ENCODE measurements at places on chromosomes 2 and 18.

DNA sequence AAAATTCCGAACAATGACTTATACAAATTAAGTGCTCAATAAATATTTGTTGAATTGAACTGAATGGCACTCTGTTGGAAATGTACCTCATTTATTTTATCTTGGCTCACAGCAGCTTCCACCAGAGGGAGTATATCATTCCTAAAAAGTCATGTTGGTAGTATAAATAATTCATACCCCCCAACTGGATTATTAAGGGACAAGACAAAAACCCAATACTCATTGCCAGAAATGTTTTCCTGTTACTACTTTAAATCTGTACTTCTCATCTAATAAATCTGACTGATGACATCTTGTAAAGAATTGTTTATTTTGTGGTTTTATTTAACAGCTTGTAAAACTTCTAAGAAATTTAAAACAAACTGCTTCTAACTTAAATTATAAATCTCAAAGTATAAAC is 163.9 kb downstream of the CDH2 start:
- DNase-seq, result no peak

DNA sequence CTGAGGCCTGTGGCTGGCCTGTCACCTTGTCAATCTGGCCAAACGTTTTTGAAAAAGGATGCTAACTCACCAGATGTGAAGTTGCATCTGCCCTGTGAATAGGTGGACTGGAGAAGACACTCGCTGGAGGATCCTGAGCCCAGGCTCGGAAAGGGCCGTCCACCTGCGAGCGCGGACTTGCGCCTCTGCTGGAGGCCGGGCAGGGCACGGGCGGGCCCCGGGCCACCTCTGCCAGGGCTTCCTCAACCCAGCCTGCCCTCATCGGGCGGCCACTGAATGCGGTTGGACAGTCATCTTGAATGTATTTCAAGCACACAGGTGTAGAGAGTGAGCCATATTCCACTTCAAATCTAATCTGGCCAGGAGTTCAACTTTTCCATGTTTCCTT is 83.9 kb downstream of the FAM210A start:
- DNase-seq, result no peak

DNA sequence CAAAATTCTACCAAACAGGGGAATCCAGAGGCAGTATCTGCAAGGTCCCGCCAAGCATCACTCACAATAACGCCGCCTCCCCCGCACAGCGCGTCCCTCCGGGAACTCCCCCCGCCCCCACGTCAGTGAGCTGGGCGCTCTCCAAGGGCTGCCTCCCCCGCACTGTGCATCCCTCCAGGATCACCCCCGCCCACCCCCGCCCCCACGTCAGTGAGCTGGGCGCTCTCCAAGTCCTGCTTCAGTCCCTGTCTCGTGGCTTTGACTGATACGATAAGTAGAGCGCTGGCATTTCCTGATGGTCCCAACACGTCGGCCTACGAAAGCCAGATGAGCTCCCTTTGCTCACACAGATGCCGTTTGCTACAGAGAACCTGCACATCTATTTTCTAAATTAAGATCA is 130.7 kb upstream of the TPO start:
- DNase-seq, result no peak

GRCh38 chr2:112942654-112943002 is 31.7 kb downstream of the IL37 start:
- DNase-seq, result no peak

GRCh38 chr18:65235966-65236624 is 514.7 kb upstream of the CDH7 start:
- peak; percentile 6 for DNase-seq

DNA sequence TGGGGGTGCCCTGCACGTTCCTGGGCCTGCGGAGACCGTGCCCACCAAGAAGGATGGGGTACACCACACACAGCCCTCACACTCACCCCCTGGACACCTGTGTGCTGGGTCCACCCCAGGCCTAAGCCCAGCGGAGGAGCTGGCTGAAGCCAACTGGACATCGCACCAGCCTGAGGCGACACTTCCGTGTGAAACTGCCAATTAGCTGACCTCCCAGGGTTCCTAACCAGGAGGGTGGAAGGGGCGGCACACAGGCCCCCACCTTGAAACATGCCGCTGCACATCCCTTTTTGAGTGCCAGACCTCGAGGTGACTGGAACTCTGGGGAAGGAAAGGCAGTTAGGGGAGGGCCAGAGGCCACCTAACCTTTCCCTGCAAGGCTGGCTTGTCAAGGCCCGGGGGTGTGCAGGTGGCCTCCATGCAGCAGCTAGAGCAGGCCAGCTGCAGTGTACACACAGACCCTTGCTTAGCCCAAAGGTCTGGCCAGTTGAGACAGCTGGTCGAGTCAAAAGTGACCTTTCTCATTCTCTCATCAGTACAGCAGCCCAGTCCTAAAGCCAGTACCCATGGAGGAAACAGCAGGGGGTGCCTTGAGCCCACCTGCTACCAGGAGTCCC is 4.5 kb downstream of the STK25 start:
- no peak for DNase-seq

- no peak for DNase-seq
Observed at GRCh38 chr18:69978732-69979715, 31.4 kb upstream of the CD226 start.

DNA sequence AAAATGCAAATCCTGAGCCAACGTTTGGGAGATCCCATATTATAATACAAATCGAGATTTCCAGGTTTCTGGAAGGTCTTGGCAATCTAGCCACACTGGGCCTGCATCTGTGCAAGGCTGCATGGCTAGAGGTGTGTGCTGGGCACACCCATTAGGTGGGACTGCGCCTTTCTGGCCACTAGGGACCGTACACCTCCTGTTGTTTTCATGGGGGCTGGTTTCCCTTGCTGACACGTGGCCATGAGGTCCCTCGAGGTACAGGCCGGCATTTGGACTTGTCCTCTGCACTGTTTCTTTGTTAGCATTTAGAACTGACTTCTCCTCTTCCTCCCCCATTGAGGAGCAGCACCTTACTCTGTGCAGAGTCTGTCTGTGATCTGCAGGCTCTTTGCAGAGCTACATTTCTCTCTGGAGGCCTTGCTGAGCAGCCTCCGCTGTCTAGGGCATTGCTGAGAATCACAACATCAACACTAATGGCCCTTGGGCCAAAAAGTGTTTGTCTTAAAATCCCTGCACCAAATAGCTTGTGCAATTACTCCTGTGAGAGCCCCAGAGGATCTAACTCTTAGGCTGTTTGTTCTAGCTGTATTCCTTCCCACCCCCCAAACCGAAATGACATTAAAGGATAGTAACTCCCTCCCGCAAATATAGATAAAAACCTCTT is 131.2 kb downstream of the NEDD4L start:
- peak; percentile 24 for DNase-seq

DNA sequence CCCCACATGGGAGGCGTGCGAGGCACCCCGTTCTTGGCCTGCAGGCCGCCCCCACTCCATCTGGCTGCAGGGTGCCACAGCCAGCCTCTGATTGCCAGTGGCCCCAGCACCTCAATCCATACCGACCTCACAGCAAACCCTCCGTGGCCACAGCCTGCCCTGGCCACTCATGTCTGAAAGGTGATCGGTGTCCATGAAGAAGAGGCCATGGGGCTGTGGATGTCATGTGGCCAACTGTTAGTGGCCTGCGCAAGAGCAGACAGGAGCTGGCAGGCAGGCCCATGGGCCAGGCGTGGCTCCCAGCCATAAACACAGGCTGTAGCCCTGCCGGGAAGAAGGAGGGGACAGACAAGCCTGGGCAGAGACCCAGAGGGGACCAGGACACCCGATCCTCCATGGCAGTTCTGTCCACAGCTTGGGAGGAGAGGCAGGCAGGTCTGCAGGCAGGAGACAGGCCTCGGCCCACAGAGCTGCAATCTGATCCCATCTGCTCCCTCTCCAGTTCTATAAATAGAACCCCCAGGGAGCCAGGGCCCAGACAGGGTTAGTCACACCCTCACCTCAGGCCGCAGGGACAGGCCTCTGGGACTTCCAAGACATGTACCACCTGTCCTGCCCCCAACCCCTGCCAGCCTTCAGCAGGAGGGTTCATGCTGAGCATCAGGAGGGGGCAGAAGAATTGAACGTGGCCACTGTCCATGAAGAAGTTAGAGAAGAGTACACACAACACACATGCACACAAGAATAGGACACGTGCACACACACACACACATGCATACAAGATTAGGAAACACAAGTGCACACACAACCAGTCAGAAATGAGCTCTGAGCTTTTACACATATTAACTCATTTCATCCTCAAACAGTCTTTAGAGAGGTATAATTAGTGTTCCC is 16.9 kb downstream of the STEAP3 start:
- peak; percentile 87 for DNase-seq

- no peak for DNase-seq
Observed at GRCh38 chr2:160465002-160465401, 28.6 kb downstream of the RBMS1 start.

DNA sequence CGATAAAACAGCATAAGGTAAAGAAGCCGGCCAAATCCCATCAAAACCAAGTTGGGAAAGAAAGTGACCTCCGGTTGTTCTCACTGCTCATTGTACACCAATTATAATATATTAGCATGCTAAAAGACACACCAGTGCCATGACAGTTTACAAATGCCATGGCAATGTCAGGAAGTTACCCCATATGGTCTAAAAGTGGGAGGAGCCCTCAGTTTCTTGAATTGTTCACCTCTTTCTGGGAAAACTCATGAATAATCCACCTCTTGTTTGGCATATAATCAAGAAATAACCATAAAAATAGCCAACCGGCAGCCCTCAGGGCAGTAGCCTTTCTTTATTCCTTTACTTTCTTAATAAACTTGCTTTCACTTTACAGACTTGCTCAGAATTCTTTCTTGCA is 544.9 kb upstream of the SETBP1 start:
- no peak for DNase-seq

GRCh38 chr2:242075168-242075567 is 205.6 kb downstream of the RTP5 start:
- no peak for DNase-seq

DNA sequence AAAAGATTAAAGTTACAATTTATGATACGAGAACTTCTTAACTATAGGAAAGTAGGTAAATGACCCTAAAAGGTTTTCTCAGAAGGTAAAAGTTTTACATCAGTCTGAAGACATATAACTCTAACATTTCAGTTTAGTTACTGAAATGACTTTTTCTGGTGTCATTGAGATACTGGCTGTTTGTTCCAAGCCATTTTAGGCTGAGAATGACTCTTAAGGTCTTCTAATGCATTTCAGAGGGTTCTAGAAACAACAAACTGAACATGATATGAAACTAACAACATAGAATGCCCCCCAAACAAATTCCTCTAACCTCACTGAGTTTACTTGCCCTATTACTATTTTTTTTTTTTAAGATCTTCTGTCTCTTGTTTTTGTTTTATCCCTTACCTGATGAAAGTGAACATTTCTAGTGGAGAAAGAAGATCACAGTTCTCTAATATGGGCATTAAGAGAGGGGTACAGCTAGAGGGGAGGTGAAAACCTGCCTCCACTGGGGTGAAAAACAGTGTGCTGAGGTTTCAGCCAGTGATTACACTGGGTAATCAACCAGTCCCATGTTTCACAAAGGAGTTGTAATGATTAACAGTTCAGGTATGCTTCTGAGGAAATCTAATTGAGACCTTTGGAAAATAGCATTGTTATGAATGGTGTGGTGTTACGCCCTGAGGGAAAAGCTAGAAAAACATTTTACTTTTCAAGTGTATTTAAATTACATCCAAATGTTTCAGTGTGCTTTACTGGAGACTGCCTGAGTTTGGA is 11.2 kb downstream of the NABP1 start:
- DNase-seq, result no peak

DNA sequence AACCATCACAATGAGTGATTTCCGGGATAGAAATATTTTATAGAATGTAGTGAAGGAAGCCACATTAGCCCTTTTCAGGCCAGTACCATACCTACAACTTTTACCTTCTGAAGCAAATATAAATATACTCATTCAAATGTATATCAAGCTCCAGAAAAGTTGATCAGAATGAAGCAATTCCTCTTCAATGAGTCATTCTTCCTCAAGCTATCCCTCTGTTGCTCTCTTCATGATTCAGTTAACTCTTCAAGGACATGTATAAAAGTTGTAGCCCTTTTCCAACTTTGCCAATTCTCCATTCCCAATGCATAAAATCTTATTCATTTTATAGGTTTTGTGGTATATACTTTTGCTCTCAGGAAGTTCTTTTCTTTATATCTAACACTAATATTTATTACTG is 242.1 kb upstream of the RGPD4 start:
- no peak for DNase-seq

- no peak for DNase-seq
Observed at GRCh38 chr2:128510701-128511397, 192.2 kb upstream of the HS6ST1 start.

DNA sequence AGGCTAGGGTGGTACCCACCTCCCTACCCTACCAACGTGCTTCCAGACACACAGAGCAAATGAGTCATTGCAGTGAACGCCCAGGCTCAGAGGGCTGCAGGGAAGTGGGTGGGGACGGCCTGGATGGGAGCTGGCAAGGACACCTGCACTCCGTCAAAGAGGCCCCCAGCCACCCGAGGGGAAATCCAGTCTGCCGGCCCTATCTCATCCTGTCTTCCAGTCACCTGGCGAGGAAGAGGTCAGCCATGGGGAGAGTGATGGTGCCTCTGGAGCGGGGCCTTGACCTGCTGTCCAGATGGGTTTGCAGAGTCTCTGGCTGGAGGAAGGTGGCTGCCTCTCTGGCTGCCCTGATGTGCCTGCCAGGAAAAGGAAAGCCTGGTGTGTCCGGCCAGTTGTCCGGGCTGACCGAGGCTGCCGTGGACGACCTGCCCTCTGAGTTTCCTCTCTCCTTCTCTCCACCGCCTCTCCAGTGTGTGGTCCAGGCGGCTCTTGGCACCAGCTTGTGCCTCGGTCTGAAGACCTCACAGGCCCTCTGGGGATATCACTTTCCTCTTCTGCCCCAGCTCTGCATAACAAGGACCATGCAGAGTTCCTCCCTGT is 209.7 kb upstream of the COPS8 start:
- DNase-seq, result no peak

DNA sequence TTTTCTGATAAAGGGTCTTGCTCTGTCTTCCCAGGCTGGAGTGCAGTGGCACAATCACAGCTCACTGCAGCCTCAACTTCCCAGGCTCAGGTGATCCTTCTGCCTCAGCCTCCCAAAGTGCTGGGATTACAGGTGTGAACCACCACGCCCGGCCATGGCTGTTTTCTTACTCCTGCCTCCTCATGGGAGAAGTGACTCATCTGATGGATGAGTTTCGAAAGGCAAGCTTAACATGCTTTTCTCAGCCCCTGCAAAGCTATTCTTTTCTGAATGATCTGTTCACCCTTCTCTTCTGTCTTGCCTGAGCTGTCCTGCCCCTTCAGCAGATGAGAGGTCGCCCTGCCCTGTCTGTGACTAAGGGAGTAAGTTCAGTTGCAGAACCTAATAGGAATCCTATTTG is 929 bp upstream of the CREG2 start:
- DNase-seq, result no peak

GRCh38 chr2:107132070-107132469 is 246.1 kb upstream of the ST6GAL2 start:
- DNase-seq, result no peak
